ENCODE measurements at places on chromosomes 13 and 19.
A peak's percentile ranks its signal among the peaks of the same experiment; 100 is the strongest.

GRCh38 chr13:52371736-52372247, 34.2 kb downstream of the THSD1 start:
- no peak for ATAC-seq

- ATAC-seq: peak; percentile 70
These were observed 64.1 kb downstream of the KLF12 start for GRCh38 chr13:74070065-74070464.

GRCh38 chr13:27201661-27202060, 30.1 kb upstream of the USP12 start:
- ATAC-seq: no peak

GRCh38 chr19:43684326-43684725, 14.4 kb upstream of the PLAUR start:
- peak; percentile 46 for ATAC-seq

DNA sequence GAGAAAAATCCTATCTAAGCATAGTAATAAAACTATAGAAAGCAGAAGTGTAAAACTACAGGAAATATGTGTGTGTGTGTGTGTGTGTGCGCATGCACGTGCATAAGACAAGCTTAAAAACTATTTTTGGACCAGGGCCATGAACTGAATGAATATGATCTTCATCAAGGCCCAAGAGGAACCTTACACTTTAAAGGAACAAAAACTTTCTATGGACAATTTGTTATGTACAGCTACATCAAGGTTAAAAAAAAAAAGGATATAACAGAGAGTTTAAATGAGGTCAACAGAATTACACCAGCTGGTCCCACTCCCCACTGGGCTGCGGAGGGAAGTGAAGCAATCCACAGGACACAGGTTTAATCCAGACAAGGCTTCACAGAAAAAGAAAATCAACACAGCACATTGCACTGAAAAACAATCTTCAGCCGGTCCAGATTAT, 151.1 kb downstream of the LHFPL6 start:
- no peak for ATAC-seq

DNA sequence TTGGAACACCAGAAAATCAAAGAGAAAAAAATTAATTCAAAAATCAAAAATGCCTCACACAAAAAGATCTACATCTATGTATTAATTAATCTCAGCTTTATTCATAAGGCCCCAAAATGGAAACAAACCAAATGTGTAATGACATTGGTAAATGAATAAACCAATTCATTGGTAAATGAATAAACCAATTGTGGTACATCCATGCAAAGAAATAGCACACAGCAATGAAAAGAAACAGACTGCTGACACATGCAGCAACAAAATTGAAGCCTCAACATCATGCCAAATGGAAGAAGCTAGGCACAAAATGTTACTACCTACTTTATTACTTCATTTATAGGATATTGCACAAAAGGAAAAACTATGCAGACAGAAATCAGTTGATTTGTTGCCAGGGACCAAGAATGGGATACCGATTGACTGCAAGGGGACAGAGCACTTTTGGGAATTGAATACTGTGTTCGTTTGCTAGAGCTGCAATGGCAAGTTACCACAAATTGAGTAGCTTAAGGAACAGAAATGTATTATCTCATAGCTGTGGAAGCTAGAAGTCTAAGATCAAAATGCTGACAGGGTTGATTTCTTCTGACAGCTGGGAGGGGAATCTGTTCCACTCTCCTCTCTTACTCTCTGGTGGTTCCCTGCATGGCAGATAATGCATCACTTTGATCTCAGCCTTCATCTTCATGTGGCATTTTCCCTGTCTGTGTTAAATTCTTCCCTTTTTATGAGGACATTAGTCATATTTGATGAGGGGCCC, 252.8 kb downstream of the RFC3 start:
- ATAC-seq: no peak
